ENCODE measurements at places on chromosomes 3 and 15.

- DNase-seq = no peak
Observed at GRCh38 chr3:31377045-31377642, 155.6 kb upstream of the STT3B start.

GRCh38 chr15:64163659-64164362 lies 989 bp upstream of the PPIB start:
- DNase-seq = no peak

GRCh38 chr3:80063535-80063934 lies 295.7 kb upstream of the ROBO1 start:
- DNase-seq = no peak

GRCh38 chr3:37945156-37945806 lies 45.3 kb upstream of the VILL start:
- no peak for DNase-seq

DNA sequence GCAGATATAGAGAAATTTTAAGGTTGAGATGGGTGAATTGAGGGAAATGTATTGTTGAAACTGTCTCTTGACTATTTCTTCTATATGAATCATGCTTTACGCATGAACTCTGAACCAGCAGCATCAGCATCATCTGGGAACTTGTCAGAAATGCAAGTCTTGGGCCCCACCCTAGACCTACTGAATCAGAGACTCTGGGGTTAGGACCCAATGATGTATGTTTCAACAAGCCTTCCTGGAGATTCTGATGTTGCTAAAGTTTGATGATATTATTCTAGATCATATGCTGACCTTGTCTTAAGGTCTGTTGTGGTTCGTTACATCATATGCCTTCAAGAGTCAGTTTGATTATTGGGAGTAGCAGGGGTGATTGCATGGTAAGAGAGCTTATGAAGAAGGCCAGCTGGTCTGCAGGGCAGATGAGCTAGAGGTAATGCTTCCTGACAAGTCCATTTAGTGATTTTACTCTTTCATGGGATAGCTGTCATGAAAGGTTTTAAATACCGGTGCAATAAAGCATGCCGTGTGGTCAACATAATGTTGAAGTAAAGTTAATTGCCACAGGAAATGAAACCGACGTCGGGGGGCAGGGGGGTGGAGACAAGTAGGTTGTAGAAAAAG lies 152.4 kb upstream of the MRPL3 start:
- DNase-seq = no peak
